ENCODE measurements at places on chromosomes 4 and X.

DNA sequence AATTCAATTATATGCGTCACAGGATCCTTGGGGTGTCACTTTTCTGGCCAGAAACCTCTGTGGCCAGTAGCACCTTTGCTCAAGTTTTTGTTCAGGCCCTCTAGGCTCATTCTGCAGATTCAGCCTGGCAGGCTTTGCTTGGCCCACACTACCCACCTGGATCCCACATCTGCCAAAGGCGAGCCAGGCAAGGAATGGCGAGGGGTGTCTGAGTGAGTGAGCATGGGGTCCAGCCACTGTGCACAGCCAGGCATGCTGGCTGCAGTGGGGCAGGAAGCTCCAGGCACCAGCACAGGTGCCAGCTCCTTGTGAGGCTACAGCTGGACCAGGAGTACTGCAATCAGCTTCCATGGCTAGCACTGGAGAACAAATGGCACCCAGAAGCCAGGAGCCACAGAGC, 914.9 kb downstream of the FSTL5 start:
- DNase-seq, result no peak

DNA sequence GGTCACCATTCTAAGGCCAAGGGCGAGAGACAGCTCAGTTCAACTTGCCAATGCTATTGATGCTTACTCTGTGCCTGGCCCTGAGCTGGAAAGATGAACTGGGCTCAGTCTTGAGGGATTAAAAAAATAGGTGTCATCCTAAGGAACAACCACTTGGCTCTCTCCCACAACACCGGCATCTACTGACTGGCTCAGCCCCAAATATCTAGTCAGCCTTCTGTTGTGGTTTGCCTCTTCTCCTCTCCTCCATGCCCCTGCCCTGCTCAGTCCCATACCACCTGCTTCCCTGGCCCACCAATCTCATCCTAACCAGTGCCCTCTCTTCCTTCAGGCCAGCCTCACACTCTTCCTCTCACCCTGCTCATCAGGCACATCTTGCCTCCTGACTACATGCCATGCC, 29.6 kb downstream of the KDM5C start:
- DNase-seq, result no peak

- no peak for DNase-seq
These were observed 211.6 kb downstream of the SH2D1A start for GRCh38 chrX:124557976-124558375.

GRCh38 chrX:70268034-70268433, at the start of gene ARR3:
TSS of gene ARR3 (plus strand) at chrX:70268334. CDS start at chrX:70269386, 1,052 bp downstream.
- no peak for DNase-seq

All from stimulated activated naive CD8-positive, alpha-beta T cell treated with anti-CD3 and anti-CD28 coated beads, Interleukin-15, amount 100 ng/mL, for 72 hours (primary cell).